ENCODE measurements at places on chromosomes 4 and X.

GRCh38 chr4:143133977-143134376, 50.7 kb upstream of the USP38 start:
- no peak for DNase-seq

- no peak for DNase-seq
Measured at GRCh38 chrX:46588263-46588662, 14.7 kb downstream of the CHST7 start.

DNA sequence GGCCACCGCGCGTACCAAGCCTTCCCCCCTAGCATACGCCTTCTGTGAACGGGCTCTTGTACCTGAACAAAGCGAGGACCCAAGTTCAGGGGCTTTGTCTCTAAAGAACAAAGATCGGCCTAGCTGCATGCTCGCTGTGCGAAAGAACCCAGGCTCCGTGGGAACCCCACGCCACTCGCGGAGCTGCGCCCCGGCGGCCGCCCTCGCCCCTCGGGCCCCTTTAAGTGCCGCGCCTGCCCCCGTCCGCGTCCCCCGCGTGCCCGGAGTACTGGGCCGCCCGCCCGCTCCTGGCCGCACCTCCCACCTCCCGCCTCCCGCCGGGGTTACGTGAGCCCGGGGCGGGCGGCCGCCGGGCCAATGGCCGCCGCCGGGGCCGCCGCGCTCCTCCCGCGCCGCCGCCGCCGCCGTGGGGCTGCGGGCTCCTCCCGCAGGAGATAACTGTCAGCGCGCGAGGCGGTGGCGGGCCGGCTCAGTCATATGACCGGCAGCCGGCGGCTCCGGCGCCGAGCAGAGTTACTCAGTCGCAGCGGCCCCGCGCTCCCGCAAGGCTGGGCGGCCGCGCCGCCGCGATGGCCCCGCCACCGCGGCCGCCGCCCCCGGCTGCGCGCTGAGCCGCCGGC, at the start of gene FNIP2:
Gene FNIP2, plus strand, starts transcription at position 472 of the 620 bp plus-strand sequence. CDS start 187 bp downstream, outside the sequence.
- no peak for DNase-seq

GRCh38 chr4:52366621-52367020, 292.5 kb downstream of the USP46 start:
- no peak for DNase-seq

DNA sequence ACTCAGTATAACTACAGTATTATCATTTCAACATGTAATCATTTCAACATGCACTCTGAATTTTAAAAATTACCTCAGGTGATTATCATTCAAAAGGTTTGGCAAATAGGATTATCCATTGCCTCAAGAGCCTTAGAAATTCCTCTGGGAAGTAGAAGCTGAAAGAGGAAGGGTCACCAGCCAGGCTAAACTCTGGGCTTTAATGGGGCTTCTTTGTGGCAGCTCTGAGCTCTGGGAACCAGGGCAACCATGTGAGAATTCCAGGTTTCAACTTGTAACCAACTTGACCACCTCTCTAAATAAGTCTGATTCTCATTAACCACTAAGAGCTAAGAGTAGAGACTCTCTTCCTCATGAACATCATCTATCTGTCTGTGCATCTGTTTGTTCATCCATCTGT, 117.2 kb upstream of the MED14 start:
- no peak for DNase-seq

DNA sequence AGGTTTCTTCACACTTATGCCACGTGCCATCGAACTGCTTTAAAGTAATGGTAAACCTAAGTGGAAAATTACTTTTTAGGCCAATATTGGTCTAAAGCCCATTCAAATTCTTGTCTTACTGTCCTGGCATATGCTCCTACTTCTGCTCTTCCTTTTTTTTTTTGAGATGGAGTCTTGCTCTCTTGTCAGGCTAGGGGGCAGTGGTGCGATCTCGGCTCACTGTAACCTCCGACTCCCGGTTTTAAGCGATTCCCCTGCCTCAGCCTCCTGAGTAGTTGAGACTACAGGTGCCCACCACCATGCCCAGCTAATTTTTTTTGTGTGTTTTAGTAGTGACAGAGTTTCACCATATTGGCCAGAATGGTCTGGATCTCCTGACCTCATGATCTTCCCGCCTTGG, 129.0 kb upstream of the TECRL start:
- no peak for DNase-seq

DNA sequence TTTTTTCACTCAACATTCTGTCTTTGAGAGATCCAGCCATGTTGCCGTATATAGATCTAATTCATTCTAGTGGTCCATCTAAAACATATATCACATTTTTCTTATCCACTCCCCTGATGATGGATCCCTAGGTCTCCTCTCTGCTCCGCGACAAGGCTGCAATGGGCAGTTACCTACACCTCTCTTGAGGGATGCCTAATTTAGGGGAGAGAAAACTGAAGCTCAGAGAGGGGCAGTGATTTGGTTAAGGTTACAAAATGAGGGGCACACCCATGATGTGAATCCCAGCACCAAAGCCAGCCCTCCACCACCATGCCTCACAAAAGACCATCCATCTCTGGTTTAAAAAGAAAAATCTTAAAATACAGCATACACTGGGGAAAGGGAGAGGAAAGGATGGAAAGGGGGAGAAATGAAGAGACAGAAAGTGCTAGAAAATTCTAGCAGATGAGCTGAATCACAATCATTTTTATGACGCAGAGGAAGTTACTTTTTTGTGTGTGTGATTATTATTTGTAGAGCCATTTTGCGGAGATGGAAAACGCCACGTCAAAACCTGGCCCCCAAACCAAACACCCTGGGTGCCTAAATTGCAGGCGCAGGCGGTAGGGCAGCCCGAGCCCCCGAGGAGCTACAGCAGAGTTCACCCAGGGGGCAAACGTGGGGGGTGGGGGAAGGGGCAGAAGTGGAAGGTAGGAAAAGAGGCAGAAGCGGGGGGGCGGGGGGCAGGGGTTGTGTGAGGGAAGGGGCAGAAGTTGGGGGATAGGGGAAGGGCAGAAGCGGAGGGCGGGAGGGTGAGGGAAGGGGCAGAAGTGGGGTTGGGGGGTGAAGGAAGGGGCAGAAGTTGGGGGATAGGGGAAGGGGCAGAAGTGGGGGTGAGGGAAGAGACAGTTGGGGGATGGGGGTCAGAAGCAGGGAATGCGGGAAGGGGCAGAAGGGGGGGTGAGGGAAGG, 1.3 kb upstream of the TSPYL2 start:
- no peak for DNase-seq

DNA sequence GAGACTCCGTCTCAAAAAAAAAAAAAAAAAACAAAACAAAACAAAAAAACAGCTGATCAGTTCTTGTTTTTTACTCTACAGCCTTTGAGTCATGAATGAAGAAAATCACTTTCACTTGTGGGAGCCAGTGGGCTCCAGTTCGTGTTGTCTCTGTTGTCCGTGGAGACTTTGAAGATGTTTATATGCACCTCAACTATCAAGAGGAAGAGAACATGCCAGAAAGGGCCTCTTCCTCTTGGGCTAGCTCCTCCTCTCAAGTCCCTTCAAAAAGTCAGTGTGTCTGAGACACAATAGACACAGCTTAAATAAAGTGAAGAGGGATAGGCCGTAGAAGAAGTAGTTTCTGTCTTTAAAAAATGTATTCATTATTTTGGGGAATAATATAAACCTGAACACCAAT, 182.7 kb downstream of the KDR start:
- no peak for DNase-seq

DNA sequence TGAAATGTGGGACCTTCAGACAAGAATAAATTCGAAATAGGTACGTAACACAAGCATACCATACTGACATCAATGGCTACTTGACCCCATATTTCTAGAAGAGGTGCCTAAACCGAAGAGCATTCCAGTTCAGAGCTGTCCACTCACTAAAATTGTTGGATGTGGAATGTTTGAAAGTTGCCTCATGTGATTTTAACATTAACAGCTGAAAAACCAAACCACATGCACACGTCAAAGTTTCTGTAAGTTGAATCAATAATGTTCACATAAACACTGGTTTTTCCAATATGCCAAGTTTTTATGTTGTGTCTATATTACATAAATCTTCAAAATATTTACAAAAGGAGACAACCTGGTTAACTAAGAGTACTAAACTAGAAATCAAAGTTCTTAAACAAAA, 3.5 kb downstream of the UBE2D3 start:
- DNase-seq = no peak

DNA sequence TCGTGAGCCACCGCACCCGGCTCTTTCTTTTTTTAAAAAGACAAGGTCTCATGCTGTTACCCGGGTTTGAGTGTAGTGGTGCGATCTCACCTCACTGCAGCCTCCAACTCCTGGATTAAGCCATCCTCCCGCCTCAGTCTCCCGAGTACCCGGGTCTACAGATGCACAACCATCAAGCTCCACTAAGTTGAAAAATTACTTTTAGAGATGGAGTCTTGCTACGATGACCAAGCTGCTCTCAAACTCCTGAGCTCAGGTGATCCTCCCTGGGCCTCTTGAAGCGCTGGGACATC, 2.0 kb downstream of the SLC25A6 start:
- no peak for DNase-seq

DNA sequence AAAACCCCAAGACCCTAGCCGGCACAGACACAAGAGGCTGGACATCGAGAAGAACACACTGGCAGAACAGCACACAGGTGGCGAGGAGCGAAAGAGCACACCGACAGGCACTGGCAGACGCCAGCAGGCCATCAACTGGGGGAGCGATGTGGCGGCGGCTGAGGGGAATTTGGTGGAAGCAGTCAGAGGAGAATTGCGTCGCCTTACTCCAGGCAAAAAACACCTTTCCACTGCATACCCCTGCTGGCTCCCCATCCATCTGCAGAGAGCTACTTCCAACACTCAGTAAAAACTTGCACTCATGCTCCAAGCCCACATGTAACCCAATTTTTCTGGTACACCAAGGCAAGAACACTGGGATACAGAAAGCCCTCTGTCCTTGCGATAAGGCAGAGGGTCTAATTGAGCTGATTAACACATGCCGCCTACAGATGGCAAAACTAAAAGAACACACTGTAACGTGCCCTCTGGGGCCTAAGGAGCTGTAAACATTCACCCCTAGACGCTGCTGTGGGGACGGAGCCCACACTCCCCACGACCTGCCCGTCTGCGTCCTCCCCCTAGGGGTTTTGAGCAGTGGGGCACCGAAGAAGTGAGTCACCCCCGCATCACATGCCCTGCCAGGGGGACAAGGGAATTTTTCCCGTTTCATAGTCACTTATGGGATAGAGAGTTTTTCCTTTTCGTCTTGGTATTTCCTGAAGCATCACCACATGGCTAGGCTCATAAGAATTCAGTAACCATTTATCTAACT, 262.3 kb downstream of the KCTD8 start:
- DNase-seq = no peak

GRCh38 chr4:57172065-57172464, 61.9 kb upstream of the IGFBP7 start:
- DNase-seq = no peak

DNA sequence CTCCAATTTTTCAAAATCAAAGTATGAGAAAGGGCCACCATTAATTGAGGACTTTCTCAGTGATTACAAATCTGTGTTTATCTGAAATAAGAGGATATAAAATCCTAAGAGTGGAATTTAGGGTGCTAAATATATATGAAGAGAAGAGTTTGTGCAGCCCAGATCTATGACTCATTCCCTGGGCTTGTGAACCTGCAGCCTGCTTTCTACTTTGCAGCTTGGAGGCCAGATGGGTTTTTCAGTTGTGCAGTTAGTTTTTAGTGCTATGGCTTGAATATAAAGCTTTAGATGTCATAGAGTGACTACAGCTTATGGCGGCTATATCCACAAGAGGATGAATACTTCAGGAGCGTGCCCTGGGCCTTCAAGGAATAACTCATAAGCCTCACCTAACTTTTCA, 1391.1 kb downstream of the FSTL5 start:
- DNase-seq = no peak

GRCh38 chrX:121407627-121408026, 360.2 kb downstream of the GLUD2 start:
- DNase-seq = no peak

- no peak for DNase-seq
Measured at GRCh38 chr4:176791591-176792325, 964 bp downstream of the VEGFC start.

Data from GM12864 (cell line).